ENCODE measurements at places on chromosomes 1 and 21. TPM values are rescaled to one million over a fixed set of nuclear protein-coding genes. Genes with fewer than 3 reads are reported as not detected.

DNA sequence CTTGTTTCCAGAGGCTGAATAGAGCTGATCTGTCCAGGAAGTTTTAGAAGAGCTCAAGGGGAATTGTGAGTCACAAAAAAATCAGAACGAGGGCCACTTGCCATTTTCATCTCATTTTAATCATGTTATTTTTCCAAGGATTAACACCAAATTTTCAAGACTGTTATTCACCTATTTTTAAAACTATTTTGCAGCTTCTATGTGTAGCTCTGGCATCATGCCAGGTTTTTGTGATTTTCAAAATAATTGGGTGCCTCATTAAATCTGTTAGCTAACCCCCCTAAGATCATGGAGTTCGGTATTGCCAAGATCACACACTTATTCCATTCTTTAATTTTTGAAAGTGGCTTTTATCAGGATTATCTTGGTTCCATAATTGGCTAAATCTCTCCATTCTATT lies 90.9 kb downstream of the RGS7 start:
- no peaks in the 10 kb centered on the region for H3K36me3 ChIP-seq
- no peaks in the 10 kb centered on the region for H3K4me1 ChIP-seq
- H3K27ac ChIP-seq = no peak overlapping the region
- H3K27me3 ChIP-seq = no peaks in the 10 kb centered on the region
- DNase-seq = no peak

DNA sequence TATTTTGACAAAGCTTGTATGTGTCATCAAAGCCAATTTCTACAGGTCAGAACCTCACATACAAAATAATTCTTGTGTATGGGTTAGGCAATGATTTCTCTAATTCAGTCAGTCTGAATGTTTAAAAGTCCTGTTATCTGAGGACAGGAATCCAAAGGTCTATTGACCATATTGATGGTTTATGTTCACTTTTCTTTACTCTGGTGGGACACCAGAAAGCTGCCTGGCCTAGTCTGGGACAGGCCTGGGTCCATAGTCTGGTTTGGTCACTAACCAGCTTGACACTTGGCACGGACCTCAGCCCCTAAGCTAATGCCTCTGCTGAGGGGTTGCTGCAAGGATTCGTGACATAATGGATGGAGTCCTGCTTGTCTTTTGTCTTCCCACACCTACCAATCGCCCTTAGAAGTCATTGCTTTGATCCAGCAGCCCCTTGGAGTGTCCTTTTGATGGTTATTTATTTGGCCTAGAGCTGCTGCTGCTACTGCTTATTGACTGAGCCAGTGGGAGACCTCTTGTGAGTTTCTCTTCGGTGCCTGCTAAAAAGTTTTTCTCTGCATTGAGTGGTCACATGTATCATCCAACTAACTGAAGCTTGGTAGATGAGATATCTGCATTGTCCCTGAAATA lies 15.7 kb downstream of the IFNAR2 start:
- DNase-seq = no peak
- no peak overlapping the region for H3K4me3 ChIP-seq
- H3K27me3 ChIP-seq = no peaks in the 10 kb centered on the region
- H3K4me1 ChIP-seq = no peaks in the 10 kb centered on the region

- no peak within 1 kb of the TSS for H3K4me3 ChIP-seq
- DNase-seq = no peak
- no peaks in the 10 kb centered on the region for H3K36me3 ChIP-seq
- H3K27me3 ChIP-seq = no peaks in the 10 kb centered on the region
- peak within 1 kb of the TSS; percentile 67 for H3K27ac ChIP-seq
Measured at GRCh38 chr1:42739753-42740700, at the start of gene CLDN19. TSS of gene CLDN19 (minus strand) at chr1:42740236. CDS start at chr1:42740063, 173 bp downstream.

DNA sequence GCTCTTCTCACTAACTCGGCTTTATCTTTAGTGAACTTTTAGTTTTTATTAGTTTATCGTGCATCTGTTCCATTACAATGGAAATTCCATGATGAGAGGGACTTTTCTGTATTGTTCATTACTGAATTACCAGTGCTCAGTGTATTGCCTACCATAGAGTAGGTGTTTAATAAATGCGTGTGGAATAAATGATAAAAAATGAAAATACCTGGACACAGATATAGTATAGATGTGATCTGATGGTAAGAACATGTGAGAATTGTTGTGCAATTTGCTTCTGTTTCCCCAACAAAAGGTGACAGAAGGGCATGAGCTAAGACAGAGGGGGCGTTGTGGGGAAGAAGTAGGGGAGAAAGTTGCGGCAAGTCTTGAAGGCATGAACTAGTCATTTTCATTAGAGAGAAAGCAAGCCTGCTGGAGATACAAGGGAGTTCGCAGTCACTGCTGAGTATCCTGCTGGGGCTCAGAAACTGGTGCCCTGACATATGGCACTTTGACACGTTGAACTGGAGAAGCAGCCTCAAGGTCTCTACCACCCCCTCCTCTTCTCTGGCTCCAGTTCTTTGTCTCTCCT lies 5.6 kb upstream of the COG2 start:
- DNase-seq = no peak
- peaks cover 44% of the 10 kb centered on the region for H3K27me3 ChIP-seq
- H3K27ac ChIP-seq = no peak overlapping the region
- peaks cover 5% of the 10 kb centered on the region for H3K4me1 ChIP-seq
- H3K36me3 ChIP-seq = no peaks in the 10 kb centered on the region

- peaks cover 2% of the 10 kb centered on the region for H3K27me3 ChIP-seq
- no peak overlapping the region for H3K27ac ChIP-seq
- H3K4me3 ChIP-seq = no peak overlapping the region
- H3K36me3 ChIP-seq = no peaks in the 10 kb centered on the region
Measured at GRCh38 chr1:111729271-111729921, 9.8 kb downstream of the INKA2 start.

DNA sequence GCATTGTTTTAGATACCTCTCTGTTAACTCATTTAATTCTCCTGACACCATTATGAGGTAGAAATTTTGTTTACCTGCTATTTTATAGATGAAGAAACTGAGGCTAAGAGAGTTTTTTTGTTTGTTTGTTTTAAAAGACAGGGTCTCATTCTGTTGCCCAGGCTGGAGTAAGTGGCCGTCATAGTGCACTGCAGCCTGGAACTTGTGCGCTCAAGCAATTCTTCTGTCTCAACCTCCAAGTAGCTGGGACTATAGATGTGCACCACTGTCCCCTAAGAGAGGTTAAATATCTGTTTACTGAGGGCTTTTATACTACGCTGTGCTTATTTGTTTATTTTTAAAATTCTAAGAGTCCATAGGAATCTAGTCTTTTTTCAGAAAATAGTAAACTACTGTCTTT lies 43.7 kb upstream of the CACYBP start:
- no peak overlapping the region for H3K27ac ChIP-seq
- H3K4me1 ChIP-seq = peaks cover 10% of the 10 kb centered on the region
- H3K27me3 ChIP-seq = no peaks in the 10 kb centered on the region
- H3K36me3 ChIP-seq = no peaks in the 10 kb centered on the region
- H3K4me3 ChIP-seq = no peak overlapping the region

DNA sequence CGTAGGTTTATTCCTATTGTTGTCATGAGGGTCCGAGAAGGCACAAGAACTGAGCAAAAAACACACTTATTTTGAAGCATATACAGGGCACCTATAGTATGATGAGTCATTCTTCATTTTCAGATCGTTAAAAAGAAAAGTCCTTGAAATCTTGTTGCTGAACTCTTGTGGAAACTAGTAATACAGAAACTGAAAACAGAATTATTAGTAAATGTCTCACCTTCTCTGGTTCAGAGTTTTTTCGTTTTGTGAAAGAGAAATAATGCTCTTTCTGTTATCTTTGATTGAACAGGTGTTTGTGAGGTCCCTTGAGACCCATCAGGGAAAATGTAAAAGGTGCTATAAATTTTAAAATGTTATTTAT lies 102.0 kb upstream of the COA6 start:
- H3K4me3 ChIP-seq = no peak overlapping the region
- H3K27me3 ChIP-seq = no peaks in the 10 kb centered on the region
- H3K36me3 ChIP-seq = peaks cover 4% of the 10 kb centered on the region
- no peak overlapping the region for H3K27ac ChIP-seq
- H3K4me1 ChIP-seq = peaks cover 9% of the 10 kb centered on the region
- no peak for DNase-seq

GRCh38 chr1:205792961-205793673 lies 17.8 kb upstream of the RAB29 start:
- no peak overlapping the region for H3K27ac ChIP-seq
- no peak for DNase-seq
- H3K36me3 ChIP-seq = peaks cover 5% of the 10 kb centered on the region
- no peak overlapping the region for H3K4me3 ChIP-seq

DNA sequence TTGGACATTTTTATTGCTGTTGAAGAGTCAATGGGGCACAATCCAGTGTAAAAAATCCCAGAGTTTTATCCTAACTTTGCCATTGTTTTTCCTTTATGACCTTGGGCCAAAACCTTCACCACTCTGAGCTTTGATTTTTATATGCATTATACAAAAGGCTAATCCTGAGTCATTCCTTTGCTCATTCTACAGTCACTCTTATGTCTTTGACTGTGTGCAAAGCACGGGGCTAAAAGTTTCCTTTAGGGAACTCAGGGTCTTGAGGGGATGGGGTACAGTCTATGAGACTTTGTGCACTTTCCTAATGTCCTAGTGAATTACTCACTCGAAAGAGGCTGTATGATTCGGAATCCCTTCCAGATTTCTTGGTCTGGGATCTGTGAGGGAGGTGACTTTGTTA lies 543.2 kb upstream of the CAMK1G start:
- H3K4me1 ChIP-seq = no peaks in the 10 kb centered on the region
- DNase-seq = no peak
- H3K27ac ChIP-seq = no peak overlapping the region
- no peaks in the 10 kb centered on the region for H3K36me3 ChIP-seq
- no peaks in the 10 kb centered on the region for H3K27me3 ChIP-seq

DNA sequence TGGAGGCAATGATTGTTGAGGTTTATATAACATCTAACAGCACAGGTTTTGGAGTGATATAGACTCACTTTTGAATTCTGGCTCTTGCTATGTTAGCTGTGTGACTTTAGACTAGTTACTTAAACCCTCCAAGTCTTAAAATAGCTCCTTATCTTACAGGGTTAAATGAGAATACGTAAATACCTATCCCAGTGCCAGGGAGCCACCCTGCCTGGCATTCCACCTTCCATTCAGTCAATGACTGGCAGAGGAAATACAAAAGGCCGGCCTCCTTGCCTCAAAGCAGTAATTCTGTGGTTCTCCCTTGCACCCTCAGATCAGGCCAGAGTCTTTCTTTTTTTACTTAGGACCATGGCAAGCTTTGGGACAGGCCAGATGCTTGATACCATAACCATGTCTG lies 31.8 kb downstream of the DBT start:
- no peaks in the 10 kb centered on the region for H3K4me1 ChIP-seq
- no peak overlapping the region for H3K4me3 ChIP-seq
- no peak for DNase-seq
- no peak overlapping the region for H3K27ac ChIP-seq

DNA sequence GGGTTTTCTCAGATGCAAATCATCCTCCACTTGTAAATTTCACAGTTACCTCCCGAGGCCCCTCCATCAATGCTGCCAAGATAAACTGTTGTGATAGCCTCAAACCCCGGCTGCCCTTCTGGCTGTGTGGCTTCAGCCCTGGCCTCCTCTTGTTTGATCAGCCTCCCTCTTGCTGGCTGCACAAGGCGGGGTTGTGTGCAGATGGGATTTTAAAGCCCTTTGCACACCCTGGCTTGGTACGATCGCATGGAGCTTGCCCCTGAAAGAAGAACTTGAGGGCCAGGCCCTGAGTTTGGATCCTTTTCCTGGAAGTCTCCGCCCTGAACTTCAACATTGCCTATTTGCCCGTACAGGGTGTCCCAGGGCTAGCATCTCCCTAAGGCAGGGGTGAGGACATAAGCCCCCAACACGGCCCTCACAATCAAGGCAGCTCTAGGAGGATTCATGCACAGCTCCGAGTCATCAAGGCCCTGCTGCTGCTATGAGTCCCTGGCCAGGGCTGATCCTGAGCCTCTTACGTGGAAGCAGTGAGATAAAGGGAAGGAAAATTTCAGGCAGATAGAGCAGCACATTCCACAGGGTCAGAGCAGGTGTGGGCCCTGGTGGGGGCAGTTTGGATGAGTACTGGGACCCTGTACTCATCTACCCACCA lies 181.2 kb upstream of the VAMP3 start:
- H3K4me3 ChIP-seq = no peak overlapping the region
- H3K27ac ChIP-seq = no peak overlapping the region
- no peak for DNase-seq
- H3K27me3 ChIP-seq = peaks cover 5% of the 10 kb centered on the region
- H3K36me3 ChIP-seq = no peaks in the 10 kb centered on the region

DNA sequence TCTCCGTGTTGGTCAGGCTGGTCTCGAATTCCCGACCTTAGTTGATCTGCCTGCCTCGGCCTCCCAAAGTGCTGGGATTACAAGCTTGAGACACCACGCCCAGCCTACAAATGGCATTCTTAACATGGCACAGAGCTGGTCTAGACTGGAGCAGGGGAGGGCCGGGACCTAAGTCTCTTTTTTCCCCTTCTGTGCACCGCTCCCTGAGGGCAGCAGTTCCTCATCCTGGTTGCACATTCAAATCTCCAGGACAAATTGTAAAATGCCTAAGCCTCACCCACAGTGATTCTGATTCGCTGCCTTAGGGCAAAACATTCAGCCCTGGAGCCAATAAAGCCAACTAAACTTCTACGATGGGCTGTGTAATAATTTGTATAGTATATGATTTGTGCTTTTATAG lies 10.1 kb upstream of the AVPR1B start:
- no peak overlapping the region for H3K4me3 ChIP-seq
- no peaks in the 10 kb centered on the region for H3K4me1 ChIP-seq
- H3K27me3 ChIP-seq = peaks cover 4% of the 10 kb centered on the region
- peaks cover 2% of the 10 kb centered on the region for H3K36me3 ChIP-seq
- no peak for DNase-seq
- no peak overlapping the region for H3K27ac ChIP-seq

- H3K36me3 ChIP-seq = no peaks in the 10 kb centered on the region
- H3K27ac ChIP-seq = no peak overlapping the region
- no peak overlapping the region for H3K4me3 ChIP-seq
- no peaks in the 10 kb centered on the region for H3K27me3 ChIP-seq
- no peak for DNase-seq
Measured at GRCh38 chr1:25682059-25682601, 65.5 kb downstream of the MAN1C1 start.

DNA sequence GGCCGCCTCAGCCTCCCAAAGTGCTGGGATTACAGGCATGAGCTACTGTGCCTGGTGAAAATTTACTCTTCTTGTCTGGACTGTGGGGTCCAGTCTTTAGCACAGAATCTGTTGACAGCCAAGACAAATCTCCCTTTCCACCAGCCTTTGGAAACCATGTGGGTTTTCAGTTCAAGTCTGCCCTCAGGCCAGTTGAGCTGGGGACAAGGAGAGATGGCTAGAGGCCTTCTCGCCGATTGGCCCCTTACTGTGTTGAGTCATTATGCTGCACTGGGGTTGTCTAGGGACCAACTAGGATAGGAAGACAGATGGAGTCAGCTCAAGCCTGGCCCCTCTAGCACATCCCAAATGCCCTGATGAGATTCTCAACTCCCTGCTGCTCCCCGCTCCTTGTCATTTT lies 8.6 kb upstream of the NKAIN1 start:
- no peak for DNase-seq
- H3K36me3 ChIP-seq = no peaks in the 10 kb centered on the region
- H3K4me3 ChIP-seq = no peak overlapping the region
- no peak overlapping the region for H3K27ac ChIP-seq
- no peaks in the 10 kb centered on the region for H3K27me3 ChIP-seq

- H3K4me3 ChIP-seq = no peak overlapping the region
- H3K27me3 ChIP-seq = no peaks in the 10 kb centered on the region
- H3K27ac ChIP-seq = no peak overlapping the region
- no peaks in the 10 kb centered on the region for H3K36me3 ChIP-seq
Measured at GRCh38 chr1:96039910-96040309, 681.7 kb upstream of the PTBP2 start.

GJA4 gene
- 22.3 TPM for total RNA-seq

ICOSLG gene
- total RNA-seq = 0.07 TPM

HDGF gene
- 304 TPM for total RNA-seq

FAM177B gene
- not detected for total RNA-seq

MANEAL gene
- total RNA-seq = 16.0 TPM

LCE1D gene
- total RNA-seq = not detected

FCER1A gene
- total RNA-seq = not detected

SLC44A5 gene
- 9.7 TPM for total RNA-seq

Measured in neural crest cell (in vitro differentiated cells).